ENCODE measurements at places on chromosomes 5 and 9.

DNA sequence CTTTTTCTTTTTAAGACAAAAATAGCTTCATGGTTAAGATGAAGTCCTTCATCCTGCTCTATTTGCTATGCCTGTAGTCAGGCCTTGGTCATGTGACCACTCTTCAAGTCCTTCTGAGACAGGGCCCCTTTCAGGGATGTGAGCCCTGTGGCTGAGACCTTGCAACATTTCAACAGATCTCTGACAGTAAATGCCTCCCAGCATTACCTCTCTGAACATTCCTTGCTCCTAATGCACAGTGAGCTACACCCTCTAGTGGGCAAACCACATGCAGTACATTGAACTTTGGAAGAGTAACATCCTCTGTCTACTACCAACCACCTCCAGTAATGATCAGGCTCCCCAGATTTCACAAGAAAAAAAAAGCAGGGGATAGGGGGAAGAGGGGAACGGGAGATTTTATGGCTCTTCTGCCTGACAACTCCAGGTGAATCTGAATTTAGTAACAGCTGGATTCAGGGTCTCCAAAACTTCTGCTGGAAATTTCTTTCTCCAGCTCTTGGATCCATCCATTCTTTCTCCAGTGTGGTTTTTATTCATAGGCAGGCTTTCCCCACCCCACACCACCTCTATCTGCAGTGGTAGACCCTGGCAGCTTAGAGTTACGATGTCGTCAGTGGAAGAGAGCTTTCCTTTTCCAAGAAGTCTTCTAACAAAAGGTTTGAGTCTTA lies 8.9 kb upstream of the FBXO38 start:
- peak; percentile 29 for DNase-seq

DNA sequence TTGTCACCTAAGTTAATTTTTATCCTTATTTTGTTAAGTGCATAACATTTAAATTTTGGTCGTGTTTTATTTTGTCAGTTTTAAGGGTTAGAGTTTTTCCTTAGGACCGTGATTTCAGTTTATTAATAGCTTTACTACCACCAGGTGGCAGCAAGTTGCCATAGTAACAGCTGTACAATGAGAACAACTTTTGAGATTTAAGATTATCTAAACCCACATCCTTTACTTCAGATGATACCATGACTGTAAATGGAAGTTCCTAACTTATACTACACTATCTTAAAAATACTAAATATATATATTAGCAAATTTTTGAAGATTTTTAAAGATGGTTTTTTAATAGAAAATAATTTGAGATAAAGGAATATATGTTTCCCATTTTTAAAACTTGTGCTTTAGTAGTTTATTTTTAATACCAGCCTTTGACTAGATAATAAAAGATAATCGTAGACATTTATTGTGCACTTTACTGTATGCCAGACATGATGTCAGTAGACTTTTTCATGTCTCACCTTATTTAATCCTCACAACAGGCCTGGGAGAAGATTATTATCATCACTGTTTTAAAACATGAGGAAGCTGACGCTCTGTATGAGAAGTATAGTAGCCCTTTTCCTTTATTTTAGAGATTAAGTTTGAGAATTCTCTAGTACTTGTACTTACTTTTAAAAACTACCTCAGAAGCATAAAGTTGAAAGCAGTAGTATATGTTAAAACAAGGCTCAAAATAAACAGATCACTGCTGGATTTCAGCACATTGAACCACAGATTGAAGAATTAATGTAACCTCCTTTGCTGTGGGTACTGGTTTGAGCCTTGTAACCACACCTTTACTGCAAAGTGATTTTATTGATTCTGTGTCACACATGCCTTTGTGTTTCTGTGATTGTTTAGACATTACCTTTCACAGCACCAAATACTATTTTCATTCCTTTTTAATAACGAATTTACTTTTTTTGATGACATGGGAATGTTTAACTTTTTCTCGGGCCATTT lies 27.5 kb downstream of the SREK1 start:
- peak; percentile 11 for DNase-seq

DNA sequence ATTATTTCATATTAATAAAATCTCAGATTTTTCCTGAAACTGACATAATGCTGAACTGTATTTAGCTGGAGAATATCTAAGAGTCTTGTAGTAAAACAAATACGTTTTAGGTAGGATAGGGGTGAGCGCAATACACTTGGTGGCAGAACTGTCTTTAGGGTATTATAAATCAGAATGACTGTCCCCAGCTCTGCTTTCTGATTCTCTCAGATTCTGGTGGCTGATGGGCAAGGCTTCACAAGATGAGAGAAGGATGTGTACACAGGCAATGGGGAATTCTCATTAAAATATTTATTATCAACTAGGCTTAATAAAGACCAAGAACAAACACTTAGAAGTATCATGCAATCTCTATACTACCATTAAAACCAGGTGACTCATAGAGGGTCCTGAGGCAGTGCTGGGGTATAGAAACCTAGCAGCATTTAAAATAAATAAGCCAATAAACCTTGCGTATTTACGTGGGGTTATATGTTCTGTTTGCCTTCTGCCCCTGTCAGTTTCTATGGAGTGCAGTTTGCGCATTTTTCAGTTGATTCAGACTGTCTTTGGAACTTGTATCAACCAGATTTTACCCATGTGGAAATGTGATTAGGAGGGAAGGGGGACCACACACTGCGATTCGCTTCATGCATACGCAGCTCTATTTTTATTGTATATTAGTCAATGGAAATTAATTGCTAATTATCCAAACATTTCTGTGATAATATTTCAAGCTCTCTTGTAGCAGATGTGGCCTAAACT lies 1150.7 kb upstream of the WWC1 start:
- no peak for DNase-seq

- no peak for DNase-seq
Observed at GRCh38 chr5:78586251-78586650, 62.3 kb downstream of the LHFPL2 start.

- DNase-seq = no peak
Observed at GRCh38 chr5:29811914-29812679, 1381.4 kb upstream of the CDH6 start.

DNA sequence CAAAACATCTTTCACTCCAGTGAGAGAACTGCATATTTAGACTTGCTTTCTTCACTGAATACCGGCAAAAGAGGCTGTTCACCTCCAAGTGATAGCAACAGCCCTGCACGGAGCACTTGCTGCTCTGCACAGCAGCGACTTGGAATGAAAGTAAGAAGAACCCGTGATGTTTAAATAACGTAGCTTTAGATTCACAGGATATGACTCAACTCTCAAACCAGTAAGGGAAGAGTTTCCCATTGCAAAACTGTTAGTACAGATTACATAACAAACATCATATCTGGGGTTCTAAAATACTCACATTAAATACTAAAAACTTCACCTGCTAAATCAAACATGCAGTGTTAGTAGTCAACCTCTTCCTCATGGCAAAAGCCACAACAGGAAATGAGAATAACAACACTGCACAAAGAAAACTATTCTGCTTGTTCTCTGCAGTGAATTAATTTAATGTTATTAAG lies 203.4 kb downstream of the MCTP1 start:
- peak; percentile 29 for DNase-seq

DNA sequence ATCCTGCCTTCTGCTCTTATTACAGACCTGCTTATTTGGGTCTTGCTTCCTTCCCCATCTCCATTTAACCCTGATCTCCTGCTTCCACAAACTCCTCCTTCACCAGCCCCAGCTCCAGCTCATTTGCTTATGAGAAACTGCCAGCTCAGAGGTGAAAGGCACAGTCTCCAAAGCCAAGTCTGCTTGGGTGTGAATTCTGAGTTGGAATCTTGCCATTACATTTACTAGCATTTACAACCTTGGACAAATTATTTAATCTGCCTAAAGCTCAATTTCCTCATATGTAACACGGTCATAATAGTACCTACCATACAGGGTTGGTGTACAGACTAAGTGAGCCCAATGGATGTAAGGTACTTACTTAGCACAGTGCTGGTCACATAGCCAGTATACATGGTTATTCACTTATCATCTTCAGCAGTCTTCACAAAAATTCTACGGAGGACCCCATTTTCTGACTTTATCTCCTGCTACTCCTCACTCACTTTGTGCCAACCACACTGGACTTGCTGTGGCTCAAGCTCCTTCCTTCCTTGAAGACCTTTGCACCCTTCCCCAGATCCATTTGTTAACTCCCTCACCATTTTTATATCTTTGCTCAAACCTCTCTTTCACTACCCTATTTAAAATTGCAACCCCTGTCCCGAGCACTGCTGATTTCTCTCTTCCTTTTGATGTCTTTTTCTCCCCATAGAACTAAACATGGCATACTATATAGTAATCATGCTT lies 86.2 kb downstream of the DOCK2 start:
- peak; percentile 23 for DNase-seq

Data from transverse colon (tissue), 4 donors.